Caco-2 (cell line): ENCODE measurements at places on chromosomes 6 and 20.

DNA sequence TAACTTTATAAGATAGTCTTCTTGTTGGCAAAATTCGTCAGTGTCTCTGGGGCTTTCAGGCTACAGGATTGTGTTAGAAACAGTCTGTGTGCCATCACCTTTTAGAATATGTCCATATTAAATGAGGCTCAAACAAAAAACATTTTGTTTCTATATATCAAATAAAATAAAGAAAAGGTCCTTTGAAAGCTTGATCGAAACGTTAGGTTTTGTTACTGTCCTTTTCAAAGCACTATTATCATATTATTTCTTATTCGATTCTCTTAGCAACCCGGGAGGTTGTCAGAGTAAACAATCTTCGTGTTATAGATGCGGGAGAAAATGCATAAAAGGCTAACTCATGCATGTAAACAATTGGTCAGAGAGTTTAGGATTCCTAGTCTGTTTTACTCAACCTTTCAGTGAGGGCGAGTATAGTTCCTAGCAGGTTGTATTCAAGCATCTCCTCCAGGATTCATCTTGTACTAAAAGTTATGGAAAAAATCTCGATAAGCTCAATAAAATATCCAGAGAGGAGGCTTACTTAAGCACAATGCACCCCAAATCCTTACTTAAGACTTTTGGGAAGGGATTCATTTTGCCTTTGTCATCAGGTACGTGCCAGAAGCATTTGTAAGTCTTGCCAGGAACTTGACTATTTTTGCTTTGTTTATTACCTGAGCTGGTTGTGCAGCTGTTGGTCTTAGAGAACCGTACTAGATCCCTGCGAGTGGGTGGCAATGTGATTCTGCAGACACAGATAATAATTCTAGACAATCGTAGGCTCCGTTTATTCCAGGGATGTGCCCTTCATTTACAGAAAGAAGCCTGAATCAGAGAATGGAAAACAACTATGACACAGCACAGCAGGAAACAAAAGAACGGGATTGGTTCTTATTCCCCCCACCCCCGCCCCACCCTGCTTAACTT, 159.6 kb upstream of the ZNF217 start:
- DNase-seq, result no peak

DNA sequence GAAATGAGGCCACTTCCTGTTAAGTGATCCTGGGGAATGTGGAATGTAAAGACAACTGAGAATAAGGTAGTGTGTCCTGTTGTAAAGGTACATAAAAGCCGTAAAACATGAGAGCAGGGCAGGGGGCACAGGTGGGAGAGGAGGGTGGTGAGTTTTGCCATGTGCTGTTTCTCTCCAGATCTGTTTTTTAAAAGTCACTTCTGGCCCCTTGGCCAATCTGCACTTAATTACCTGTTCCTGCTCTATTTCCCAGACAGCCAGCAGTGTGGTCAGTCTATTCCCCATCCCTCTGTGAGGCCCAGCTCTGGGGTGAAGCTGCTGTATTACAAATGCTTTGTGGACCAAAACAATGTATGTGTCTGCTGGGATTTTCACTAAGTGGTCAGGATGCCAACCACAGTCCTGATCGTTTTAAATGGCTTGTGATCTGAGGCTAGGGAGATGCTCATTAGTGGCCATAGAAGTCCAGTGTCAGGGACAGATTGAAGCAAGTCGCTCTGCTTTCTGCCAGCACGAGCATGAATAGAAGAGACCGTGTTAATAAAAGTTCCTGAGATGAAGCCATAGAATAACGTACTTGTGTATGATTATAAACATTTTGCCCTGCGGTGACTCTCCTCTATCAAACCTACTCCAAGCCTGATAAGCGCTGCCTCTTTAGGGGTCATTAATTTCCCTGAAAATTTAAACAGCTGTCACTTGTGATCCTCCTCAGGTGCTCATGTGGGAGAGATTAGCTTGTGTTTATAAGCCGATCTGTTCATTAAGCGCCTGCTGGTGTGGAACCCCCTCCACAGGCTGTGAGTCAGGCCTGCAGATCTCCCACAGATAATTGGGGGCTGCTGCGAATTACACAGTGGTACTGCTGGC, 111.8 kb upstream of the CENPW start:
- no peak for DNase-seq

GRCh38 chr6:41239467-41240159, 11.5 kb downstream of the TREML4 start:
- DNase-seq, result no peak

- no peak for DNase-seq
Observed at GRCh38 chr20:51484141-51484815, 58.2 kb downstream of the NFATC2 start.

GRCh38 chr6:98634569-98634968, 199.8 kb upstream of the POU3F2 start:
- no peak for DNase-seq

DNA sequence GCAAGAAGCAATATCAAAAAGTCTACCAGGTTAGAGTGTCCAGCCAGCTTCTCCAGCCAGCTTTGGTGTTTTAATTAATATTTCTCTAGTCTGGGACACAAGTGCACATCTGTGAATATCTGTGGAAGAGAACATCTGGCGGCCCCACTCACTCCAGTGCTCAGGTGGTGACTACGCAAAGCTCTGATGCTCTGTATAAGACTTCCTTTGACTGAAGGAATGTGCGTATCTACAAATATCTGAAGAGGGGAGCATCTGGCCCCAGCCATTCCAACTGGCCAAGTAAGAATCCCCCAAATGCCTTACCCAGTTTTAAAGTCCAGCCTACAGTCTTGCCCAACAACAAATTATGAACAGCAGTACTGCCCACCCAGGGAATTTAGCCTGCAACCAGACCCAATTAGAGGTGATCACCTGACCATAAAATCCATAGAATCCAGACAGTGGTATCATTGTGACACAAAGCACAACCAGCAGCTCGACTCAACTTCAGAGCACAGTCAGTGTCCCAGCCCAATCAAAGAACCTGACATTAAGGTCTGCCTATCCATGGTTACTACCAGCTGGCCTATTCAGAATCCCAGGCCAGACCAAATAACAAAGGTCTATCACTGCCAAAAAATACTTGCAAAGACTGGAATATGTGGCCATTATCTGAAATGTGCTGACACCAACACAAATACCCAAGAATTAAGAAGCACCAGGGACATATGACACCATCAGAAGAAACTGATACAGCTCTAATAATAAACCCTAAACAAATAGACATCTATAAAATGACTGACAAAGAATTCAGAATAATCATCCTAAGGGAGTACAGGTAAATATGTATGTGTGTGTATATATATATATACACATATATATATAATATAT, 76.1 kb upstream of the MANEA start:
- no peak for DNase-seq

DNA sequence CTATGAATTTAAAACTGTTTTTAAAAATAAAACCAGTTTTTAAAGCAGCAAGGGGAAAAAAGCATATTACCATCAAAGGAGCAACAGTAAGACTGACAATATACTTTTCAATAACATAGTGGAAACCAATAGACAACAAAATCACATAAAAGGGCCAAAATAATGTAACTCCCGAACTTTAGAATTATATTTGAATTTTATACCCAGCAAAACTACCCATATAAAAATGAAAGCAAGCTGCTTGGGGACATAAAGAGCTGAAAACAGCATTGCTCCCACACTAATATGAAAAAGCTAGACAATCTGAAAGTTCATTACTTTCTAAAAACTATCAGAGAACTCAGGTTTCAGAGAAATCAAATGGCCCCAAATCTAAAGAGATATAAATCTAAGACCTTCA, 199.4 kb upstream of the ARID1B start:
- DNase-seq, result no peak

- DNase-seq, result peak; percentile 62
Observed at GRCh38 chr20:17570347-17571152, 675 bp downstream of the DSTN start.

- no peak for DNase-seq
Observed at GRCh38 chr20:34713194-34713943, 9.2 kb downstream of the TP53INP2 start.

- no peak for DNase-seq
Observed at GRCh38 chr6:53686355-53686940, 20.9 kb upstream of the KLHL31 start.

DNA sequence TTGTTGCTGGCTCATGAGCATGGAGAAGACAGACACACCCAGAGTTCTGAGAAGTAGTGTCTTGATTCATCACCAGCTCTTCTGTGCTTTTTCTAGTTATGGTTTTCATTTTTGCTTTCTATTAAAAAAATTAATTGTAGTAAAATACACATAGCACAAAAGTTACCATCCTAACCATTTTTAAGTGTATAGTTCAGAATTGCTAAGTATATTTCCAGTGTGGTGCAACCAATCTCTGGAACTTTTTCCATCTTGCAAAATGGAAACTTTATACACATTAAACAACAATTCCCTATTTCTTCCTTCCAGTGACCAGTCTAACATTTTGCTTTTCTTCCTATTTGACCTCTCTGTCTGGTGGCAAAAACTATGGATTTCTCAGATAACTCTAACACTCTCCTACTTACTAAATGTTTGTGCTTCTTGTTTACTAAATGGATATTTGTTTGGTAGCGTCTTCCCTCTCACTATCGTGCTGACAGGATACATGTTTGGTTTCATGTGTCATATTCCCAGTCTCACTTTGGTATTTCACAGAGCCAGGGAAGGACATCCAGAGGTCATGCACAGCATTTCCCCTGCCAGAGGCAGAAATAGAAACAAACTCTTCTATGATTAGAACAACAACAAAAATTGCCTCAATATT, 40.6 kb downstream of the TXLNB start:
- no peak for DNase-seq

DNA sequence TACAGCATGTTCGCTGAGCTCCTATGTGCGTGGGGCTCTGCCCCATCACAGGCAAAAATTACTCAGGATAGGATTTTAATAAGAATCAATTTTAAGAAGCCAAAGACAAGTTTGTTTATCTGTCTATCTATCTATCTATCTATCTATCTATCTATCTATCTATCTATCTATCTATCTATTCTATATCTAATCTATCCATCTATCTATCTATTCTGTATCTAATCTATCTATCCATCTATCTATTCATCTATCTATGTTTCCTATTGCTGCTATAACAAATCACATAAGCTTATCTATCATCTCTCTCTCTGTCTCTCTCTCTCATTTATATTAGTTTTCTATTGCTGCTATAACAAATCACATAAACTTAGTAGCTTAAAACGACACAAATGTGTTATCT, 1.7 kb downstream of the ARHGAP40 start:
- no peak for DNase-seq

- no peak for DNase-seq
Observed at GRCh38 chr20:22315771-22316170, 268.6 kb downstream of the FOXA2 start.

DNA sequence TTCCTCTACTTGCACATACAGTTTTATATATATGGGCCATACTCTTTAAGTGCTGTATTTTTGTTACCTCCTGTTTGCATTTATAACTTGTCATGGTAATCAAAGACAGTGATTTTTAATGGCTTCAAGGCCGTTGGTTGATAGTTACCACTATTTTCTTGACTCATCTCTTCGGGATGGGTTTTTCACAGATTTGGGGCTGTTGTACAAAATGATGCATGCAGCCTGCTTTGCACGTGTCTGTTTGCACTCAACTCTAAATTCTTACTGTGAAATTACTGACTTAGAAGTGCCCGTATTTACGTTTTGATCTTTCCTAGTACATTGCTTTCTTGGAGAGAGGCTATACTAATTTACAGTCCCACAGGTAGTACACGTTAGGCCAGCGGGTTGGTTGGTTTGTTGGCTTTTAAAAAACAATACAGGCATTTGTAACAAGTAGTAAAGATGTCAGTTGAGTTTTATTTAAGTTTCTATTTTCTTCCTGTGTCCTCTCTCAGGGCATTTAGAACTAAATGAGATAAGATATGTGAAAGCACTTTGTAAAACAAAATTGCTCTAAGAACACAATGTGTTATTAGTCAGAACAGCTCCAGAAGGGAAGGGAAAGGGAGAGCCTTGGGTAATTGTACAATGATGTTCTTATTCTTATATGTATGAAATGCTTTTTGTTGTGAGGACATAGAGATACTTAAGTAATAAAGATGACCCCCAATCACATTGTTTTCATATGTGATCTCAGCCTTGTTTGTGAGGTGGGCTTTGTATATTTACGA, 11.7 kb downstream of the JARID2 start:
- no peak for DNase-seq

DNA sequence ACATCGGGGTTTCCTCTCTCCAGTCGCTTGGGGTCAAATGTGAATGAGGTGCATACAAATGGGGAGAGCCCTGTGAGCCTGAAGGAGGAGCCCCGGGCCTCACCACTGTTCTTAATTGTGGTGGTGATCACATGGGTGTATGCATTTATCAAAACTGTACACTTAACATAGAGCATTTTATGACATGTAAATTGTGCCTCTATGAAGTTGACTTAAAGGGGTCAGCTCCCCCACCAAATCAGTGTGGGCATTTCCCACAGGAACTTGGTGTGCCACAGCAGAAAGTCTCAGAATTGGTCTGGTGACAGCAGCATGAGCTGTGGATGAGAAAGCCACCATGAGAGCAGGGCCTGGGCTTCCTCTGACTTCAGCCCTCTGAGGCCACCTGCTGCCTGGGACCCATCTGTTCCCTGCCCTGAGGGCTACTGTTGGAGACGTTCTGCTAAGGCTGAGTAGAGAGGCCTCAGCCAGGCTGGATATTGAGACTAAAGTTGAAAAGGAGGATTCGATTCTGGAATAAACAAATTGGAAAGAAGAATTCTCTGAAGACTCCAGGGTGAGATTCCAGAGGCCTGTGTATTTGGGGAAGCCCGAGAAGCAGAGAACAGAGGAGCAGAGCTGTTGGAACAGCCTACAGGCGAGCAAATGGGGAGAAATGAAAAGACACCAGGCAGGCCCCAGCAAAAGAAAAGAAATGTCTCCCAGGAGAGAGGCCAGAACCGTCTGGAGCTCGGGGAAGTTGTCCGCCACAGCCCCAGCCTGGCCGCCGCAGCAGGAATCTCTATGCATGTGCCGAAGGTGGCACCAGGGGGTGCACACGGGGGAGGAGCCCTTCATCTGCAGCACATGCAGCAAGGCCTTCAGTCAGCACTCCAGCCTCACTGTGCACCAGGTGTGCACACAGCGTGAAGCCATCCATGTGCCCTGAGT, 37.6 kb upstream of the XRN2 start:
- DNase-seq, result no peak

- peak; percentile 82 for DNase-seq
Observed at GRCh38 chr20:33685328-33686099, 671 bp downstream of the E2F1 start.

GRCh38 chr6:132021552-132022375, 70.6 kb upstream of the CCN2 start:
- peak; percentile 33 for DNase-seq

DNA sequence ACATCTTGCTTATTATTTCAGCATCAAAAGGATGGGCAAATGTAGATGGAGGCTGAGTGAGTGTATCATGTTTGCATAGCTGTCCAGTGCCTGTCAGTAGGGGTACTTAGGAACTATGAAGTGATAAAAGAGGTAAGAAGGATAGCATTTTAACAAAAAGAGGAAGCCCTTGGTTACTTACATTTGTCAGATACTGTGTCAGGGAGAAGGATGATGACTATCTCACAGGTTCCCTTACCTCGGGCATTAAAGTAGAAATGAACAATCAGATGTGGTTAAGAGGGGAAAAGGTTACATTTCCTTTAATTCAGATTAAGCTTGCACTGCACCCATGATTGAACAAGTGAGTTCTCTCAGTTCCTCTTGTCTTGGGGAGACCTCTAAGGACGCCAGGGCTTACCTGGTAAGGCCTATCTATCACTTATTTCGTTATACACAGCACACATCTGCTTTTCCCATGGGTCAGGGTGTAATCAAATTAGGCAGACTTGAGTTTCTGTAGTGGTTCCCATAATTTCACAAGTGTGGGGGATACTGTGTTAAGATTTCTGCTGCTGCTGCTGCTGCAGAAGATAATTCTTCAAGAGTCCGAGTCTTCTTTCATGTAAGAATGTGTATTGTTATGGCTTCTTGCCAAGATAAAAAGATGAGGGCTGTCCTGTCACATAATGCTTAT, 4.5 kb downstream of the FOXO3 start:
- no peak for DNase-seq
